Gastroesophageal sphincter (tissue), 4 donors: ENCODE measurements at places on chromosomes 16 and 17. TPM values are rescaled to one million over a fixed set of nuclear protein-coding genes. Genes with fewer than 3 reads are reported as not detected.

DNA sequence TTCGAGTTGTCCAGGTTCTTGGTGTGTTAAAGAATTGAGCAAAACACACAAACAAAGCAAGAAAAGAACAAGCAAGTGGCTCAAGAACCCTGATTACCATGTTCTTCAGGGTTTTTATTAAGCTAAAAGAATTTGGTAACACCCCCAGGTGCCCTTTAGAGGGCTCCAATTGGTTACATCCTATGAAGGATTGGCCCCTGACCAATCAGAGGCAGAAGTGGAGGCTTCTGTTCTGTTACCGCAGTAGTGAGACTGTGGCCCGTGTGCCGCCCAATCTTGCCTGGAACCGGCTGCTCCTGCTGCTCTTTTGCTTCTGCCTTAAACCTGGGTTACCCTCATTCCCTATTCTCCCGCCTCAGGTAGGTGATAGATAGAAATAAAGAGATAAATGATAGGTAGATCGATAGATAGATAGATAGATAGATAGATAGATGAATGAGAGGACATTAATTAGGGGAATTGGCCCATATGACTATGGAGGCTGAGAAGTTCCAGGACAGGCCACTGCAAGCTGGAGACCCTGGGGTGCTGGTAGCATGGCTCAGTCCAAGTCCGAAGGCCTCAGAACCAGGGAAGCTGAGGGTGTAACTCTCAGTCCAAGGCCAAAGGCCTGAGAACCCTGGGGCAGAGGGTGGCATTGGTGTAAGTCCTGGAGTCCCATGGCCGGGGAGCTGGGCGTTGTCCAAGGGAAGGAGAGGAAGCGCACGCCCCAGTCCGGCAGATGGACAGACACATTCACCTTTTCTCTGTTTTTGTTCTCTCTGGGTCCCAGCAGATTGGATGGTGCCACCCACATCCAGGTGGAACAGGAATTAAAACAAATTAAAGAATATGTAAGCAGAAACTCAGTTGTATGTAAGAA, 3.5 kb upstream of the CA5A start:
- no peak for ATAC-seq

DNA sequence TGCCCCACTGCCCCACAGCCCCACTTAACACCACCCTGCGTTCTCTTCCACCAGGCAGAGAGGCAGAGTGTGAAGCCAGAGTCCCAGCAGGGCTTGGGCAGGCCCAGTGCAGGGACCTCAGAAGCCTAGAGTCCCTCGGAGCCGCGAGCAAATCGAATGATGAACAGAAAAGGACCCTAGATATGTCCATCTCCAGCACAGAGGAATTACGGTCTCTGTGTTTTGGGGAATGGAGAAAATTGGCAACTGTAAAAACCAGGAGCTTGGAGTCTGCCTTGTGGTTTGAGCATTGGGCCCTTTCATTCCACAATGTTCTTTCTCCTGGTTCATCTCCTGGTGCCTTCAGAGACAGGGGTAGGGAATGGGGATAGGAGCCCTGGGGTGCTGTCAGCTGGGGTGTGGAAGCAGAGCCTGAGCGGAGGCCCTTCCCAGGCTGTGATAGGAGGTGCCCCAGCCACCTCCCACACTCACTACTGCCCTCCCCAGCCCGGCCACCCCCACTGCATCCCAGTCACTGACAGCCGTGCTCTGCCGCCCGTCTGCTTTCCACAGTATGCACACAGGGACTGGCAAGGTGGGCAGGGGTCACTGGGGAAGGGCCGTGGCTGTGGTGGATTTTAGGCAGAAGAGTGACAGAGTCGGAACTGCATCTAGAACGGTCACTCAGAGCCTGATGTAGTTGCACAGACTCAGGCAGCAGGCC, 26.7 kb downstream of the TBX4 start:
- ATAC-seq: no peak

DNA sequence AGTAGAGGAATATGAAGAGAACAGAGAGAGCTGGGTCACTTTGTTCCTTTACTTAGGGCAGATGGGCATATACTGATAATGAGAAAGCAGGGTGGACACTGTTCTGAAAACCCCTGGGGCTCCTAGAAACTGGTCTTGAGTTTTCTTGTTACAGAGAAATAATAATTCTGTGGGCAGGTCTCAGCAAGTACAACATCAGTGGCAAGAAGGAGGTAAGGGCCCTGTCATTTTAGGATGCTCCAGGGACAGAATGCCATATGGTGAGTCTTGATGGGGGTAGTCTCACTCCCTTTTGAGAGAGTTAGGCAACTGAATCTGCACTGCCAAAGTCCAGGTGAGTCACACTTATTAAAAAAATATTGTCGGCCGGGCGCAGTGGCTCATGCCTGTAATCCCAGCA, 102.3 kb downstream of the KCNJ2 start:
- ATAC-seq: no peak

DNA sequence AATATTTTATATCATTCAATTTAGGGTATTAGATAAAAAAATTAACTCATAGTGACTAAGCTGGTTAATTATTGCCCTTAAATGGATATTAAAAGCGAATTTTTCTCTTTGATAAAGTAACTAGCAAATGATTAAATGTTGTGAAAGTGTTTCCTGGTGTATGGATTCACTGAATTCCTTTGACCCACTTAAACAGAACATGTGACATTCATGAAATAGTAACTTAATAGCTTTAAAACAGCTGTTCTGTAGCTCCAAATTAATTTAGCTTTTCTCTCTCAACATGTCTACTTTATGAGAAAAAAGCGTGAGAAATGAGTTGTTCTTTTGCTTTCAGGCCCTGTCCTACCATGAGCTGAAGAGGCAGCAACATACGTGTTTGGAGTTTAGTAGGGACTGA, 36.4 kb upstream of the APPBP2 start:
- ATAC-seq: no peak

DNA sequence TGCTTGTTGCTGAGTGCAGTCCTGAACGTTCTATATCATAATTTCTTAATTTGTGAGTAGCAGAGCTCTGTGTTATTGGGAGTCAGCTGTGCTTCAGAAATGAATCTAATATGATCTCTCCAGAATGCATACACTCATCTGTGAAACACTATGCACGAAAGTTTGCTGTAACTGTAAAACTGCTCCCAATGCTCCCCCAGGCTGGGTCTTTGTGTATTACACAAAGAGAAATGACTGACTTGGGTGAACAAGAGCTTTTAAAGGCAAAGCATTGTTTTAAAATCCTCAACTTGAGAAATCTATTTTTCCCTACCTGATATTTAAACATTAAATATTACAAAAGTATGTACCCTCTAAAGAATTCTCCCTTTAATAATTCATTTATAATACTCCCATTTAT, 636.7 kb upstream of the KIF2B start:
- ATAC-seq: no peak

GRIN2A gene
- 0.25 TPM for total RNA-seq

CLDN6 gene
- total RNA-seq: not detected

CSH2 gene
- 0.23 TPM for total RNA-seq

TMEM88 gene
- 6.5 TPM for total RNA-seq
